Activated T-cell treated with anti-CD3 and anti-CD28 coated beads for 48 hours (primary cell): ENCODE measurements at places on chromosomes 4 and X.

DNA sequence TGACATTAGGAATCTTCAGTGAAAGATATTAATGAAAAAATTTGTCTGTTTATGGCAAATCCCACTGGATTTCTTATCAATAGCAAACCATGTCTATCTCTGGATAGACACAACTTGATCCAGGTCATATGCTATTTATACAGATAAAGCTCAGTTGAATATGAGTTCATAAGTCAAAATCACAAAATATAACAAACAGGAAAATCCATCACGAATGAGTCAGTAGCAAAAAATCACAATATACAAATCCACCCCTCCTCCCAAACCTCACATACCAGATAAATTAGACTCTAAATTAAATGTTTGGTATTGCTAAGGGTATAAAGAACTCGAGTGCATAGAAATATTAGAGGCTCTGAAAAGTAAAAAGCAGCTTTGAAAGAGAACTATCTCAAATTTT lies 420.5 kb downstream of the TLL1 start:
- DNase-seq: no peak

GRCh38 chr4:6548201-6548881 lies 26.6 kb upstream of the MAN2B2 start:
- no peak for DNase-seq

DNA sequence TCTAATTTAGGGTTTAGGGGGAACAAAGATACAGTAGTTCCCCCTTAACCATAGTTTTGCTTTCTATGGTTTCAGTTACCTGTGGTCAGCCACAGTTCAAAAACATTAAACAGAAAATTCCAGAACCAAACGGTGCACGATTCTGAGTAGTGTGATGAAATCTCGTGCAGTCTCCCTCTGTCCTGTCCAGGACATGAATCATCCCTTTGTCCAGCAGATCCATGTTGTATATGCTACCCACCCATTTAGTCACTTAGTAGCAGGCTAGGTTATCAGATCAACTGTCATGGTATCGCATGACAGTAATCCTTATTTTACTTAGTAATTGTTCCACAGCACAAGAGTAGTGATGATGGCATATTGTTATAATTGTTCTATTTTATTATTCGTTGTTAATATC lies 556.1 kb downstream of the IL1RAPL1 start:
- no peak for DNase-seq

- no peak for DNase-seq
These were observed 143.4 kb downstream of the TRIML1 start for GRCh38 chr4:188282471-188283232.

- DNase-seq: no peak
These were observed 49.0 kb downstream of the SYTL5 start for GRCh38 chrX:38055170-38055847.

GRCh38 chr4:116005037-116005805 lies 891.8 kb upstream of the NDST4 start:
- DNase-seq: no peak

DNA sequence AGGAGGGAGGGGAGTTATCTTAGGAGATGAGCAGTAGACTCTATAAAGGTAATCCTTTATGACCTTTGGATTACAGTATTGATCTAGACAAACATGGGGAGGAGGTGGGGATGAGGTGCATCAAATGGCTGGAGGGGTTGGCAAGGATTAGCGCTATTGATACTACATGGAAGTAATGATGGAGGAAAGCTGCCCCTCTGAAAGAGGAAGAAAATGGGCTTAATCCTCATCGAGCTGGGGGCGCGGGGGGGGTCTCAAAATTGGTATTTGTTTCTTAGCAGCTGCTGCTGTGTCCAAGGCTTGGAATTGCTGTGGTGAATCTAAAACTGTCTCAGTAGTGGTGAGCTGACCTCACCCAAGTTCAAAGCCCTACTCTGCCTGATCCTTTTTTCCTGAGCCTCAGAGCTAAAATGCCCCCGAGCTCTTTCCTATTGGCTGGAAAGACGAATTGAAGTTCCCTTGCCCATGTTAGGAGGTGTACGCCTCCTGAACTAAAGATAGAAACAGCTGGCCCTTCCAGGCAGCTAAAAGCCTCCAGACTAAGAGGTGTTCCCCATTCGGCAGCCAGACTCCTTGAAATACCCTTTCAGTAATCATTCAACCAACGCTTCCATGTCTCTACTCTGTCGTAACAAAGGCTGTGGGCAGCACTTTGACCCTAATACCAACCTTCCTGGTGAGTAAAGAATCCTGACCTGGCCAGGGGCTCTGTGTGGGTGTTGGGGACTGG lies at the start of gene ITGB1BP2:
Gene ITGB1BP2, plus strand, starts transcription at position 556 of the 730 bp plus-strand sequence. Its CDS starts 57 bp downstream, at position 613.
- no peak for DNase-seq

DNA sequence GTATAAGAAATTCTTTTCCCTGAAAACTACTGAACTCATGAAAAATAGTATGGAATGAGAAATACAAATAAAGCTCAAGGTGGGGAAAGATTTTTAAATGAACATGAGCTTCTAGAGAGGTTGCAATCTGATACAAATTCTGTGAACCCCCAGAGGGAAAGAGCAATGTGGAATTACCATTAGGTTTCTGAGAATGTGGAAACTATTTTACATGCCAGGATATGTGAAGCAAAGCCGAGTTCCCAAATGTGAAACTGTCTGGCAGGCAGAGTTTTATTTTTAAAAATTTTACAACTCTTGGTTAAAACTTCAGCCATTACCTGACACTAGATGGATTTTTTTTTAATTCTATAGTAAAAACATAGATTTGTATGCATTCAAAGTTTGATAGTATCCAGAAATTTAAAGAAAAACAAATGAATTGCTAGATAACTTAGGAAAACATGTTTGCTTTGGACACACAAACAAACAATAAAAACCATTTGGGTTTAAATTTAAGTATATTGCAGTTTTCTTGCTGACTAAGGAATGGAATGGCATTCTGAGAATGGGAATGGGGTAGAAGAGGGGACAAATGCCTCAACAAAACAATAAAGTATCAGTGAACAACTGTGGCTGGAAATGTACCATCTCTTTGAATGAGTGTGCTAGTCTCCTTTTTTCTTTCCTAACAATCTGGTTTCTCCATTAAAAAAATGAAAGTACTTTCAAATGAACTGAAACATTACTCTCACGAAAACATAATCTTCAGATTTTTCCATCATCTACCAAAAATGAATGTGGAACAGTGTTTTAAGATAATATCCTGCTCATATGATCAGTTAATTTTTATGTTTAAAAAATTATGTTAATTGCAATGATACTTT lies 99.6 kb downstream of the PCDH18 start:
- DNase-seq: no peak

DNA sequence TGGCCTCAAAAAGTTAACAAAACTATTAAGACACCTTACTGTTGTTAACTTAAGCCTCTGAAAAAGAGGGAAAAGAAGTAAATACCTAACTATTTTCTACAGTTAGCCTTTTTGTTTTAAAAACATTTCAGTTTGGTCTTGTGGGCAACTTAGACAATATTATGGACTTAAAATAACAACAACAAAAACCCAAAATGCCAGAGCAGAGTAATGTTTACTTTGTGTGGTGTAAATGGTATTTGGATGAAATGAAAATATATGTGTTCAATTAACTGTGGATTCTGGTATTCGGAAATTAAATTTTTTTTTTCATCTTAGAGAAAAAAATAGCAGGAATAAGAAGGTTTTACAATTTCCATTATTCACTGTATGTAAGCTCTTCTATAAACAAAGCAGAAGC lies 79.6 kb upstream of the NPNT start:
- no peak for DNase-seq

DNA sequence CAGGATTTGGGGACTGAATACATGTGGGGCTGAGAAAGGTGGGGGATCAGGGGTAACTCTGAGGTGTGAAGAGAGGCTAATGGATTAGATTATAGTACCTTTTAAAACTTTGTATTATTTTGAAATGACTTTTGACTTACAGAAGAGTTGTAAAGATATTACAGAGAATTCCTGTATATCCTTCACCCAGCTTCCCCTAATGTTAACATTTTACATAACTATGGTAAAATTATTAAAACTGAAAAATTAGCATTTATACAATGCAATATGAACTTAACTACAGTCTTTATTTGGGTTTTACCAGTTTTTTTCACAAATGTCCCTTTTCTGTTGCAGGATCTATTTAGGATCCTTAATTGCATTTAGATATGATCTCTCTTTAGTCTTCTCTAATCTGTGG lies 57.4 kb downstream of the TMEM164 start:
- DNase-seq: no peak

- DNase-seq: no peak
These were observed 152.3 kb upstream of the ANXA10 start for GRCh38 chr4:167939863-167940616.

GRCh38 chrX:10325611-10326010 lies 168.8 kb downstream of the CLCN4 start:
- no peak for DNase-seq

DNA sequence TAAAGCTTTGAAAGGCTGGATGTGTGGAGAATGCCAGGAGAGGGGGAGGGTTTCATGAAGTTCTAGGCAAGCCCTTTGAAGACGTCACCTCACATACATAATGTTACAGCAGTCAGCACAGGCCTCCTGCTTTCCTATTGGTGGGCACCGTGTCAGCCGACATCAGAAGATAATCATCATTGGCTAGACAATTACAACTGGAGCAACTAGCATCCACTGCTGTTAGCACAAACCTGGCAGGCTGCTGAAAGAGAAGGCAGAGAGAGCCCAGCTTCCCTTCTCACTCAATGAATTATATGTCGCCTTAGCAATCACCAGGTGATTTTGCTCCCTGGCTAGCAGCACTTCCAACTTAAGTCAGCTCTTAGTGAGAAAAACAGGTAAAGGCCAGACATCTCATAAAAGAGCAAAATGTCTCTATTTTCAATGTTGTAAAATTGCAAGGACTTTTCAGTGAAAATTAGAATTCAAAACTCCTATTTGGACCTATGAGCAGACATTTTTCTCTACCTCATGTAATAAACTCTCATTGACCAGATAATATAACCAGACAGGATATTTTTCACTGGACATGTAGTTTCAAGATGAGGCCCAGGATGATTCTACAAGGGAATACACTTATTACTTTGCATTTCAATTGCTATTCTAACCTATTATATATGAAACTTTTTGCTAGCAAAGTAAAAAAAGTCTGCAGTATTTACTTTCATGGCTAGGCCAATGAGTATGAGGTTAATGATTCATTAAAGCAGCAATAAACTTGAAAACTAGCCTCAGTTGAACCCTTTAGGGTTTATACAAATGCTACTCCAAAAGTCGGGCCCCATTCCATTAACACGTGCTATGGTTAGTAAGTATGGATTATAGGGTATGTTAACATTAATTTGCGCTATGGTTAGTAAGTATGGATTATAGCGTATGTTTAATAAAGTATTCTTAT lies 4.3 kb downstream of the ELOVL6 start:
- peak; percentile 54 for DNase-seq

GRCh38 chr4:70666369-70666768 lies at the start of gene JCHAIN:
JCHAIN (minus strand) TSS chr4:70666508; CDS start chr4:70666490, 18 bp downstream.
- no peak for DNase-seq

GRCh38 chr4:77848508-77848907 lies 14.1 kb upstream of the MRPL1 start:
- no peak for DNase-seq

DNA sequence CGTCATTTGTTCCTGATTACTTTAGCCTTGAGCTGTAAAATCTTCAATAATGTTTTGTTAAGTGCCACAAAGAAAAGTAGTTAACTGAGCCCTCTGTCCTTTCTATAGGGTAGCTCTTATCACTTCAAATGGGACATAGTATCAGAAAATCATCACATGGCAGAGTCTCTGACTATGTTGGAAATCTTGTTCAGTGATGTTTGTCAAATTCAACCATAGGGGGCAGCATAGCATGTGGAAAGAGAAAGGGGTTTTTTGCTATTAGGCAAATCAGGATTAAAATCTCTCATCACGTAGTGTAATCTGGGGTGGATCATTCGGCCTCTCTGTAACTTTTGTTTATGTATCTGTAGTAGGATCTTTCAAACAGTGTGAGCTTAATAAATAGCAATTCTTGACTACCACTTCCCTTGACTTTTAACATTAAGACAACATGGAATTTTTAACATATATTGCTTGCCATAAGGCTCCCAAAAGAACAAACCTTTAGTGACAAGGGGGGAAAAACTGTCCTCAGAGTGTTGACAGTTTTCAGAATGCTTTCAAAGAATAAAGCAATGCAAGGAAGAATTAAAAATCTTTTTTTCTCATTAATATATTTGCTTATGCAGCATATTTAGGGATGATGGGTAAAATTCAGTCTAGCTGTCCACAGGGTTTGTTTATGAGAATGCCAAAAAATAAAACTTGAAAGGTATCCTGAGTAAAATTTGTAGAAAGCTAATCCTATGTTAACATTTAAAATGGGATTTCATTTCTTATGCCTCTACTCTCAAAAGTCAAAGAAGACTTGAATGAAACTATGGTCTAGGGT lies 127.2 kb downstream of the FBXW7 start:
- no peak for DNase-seq

GRCh38 chrX:72258174-72258573 lies 18.9 kb downstream of the RPS4X start:
- no peak for DNase-seq

GRCh38 chrX:108070891-108071290 lies 20.5 kb downstream of the PSMD10 start:
- no peak for DNase-seq

GRCh38 chrX:141945426-141945825 lies 41.7 kb downstream of the MAGEC1 start:
- no peak for DNase-seq

- no peak for DNase-seq
These were observed 153.6 kb upstream of the STX18 start for GRCh38 chr4:4695497-4695896.

DNA sequence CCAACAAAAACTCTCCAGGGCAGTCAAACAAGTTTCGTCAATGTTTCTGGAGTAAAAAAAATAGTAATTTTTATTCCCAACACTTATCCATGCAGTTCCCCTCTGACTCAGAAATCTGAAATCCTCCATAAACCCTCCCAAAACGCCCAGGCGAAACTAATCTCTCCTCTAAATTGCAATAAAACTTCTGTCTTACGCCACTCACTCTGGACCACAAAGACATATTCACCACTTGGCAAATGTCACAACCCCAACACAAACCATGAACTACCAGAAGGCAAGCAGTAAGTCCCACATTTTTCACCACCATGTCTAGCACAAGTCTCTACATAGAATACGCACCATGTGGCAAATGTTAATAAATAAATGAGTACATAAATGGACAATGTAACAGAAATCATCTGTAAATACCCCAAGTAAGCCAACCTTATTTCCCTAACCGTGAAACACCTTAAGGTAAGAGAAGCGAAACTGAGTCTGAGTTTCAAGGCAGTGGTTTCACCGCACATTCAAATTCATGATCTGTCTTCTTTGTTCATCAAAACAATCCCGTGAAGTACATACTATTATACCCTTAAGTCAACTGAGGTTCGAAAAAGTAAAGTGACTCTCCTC lies 1.6 kb downstream of the PAPSS1 start:
- DNase-seq: no peak
